ENCODE measurements at places on chromosomes 12 and 14. TPM values are rescaled to one million over a fixed set of nuclear protein-coding genes. Genes with fewer than 3 reads are reported as not detected.

The MYH7 gene
- not detected for total RNA-seq

The MOK gene
- 13.0 TPM for total RNA-seq

The KLRD1 gene
- 1.5 TPM for total RNA-seq

- DNase-seq, result no peak
Observed at GRCh38 chr14:66540038-66540437, 32.1 kb downstream of the GPHN start.

DNA sequence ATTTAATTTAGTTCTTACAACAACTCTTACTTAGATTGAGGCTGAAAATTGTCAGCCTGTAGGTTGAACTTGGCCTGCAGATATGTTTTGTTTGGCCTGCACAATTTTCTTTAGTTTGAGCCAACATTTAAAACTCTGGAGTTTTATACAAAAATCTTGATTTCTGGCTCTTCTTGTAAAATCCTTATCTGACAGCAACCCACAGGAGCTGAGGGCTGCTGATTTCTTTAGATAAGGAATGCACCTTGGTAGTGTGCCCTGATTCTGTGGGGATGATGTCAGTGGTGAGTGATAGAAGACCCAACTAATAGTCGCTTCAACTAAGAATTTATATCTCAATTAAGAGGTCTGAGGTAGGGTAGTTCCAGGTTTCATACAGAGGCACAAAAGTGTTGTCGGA, 49.5 kb downstream of the SOCS2 start:
- no peak for DNase-seq

- DNase-seq, result no peak
Observed at GRCh38 chr14:66233591-66233990, 252.6 kb upstream of the CCDC196 start.

GRCh38 chr12:81208187-81208911, 130.5 kb downstream of the ACSS3 start:
- no peak for DNase-seq

- DNase-seq, result no peak
Observed at GRCh38 chr14:97198813-97199212, 401.6 kb downstream of the VRK1 start.

GRCh38 chr12:85155791-85156190, 119.6 kb downstream of the LRRIQ1 start:
- DNase-seq, result no peak

GRCh38 chr12:53051881-53052412, 2.1 kb downstream of the TNS2 start:
- DNase-seq, result peak; percentile 72

GRCh38 chr12:101824831-101825230, 5.9 kb downstream of the GNPTAB start:
- DNase-seq, result no peak

DNA sequence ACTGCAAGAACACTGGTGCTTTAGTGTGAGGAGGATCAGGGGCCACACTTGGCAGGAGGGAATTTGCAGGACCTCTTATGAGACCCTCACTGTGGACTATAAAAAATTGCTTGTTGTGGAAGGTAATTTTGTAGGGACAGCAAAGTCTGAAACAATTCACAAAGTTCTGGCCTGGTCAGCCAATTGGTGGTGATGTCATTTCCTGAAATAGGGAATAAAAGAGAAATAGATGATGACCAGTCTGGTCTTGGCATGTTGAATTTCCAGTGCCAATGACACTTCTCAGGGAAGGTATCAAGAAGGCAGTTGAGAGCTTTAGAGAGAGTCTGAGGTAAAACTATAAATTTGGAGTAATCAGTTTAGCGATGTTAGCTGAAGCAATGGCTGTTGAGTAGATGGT, 129.3 kb upstream of the LMNTD1 start:
- DNase-seq, result no peak

DNA sequence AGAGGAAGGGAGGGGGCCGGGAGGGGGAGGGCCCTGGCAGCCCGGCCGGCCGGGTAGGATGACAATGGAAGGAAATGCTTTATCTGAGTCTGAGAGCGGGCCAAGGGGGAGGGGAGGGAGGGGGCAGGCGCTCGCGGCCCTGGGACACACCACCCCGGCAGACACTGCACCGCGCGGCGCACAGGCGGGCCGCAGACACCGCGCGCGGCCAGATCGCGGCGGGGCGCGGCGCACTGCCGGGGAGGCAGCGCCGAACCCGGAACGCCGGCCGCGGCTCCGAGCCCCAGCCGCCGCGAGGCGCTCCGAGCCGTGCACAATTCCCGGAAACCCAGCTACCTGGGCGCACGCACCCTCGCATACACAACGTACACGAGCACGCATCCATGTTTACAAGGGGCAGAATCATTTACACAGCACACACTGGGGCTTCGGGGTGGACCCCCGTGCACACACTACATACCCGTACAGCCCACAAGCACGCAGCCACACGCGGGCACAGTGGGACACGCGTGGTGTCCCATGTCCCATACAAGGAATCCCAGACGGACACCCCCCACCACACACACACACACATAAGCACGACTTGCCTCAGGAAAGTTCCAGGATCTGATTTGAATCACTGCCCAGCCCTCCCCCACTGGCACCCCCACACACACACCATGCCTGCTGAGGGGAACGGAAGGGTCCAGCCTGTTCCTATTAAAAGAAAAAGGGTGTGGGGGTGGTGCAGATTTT, at the start of gene HDAC7:
TSS of gene HDAC7 (minus strand) at position 8 of the 735 bp plus-strand sequence. CDS start 118 bp downstream, outside the sequence.
- peak; percentile 96 for DNase-seq

- no peak for DNase-seq
Observed at GRCh38 chr14:71361874-71362273, 454.6 kb downstream of the PCNX1 start.

All from sigmoid colon (tissue), 7 donors.